ENCODE measurements at places on chromosomes 6 and 20.

DNA sequence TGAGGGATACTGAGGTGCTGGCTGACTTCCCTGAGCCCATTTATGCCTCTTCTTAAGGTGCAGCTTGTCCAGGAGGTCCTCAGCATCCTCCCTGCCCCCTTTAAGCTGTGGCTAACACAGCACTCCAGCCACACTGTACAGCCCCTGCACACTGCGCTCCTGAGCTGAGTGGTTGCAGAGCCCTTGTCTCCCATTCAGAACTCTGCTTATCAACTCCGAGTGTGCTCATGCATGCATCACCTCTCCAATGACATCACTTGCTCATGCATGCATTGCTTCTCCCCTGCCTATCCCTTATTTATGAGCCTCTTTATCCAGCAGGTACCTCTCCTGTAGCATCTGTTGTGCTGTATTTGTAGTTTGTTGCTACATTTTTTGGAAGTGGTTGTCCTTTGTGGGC lies 124.6 kb downstream of the AIG1 start:
- DNase-seq, result no peak

DNA sequence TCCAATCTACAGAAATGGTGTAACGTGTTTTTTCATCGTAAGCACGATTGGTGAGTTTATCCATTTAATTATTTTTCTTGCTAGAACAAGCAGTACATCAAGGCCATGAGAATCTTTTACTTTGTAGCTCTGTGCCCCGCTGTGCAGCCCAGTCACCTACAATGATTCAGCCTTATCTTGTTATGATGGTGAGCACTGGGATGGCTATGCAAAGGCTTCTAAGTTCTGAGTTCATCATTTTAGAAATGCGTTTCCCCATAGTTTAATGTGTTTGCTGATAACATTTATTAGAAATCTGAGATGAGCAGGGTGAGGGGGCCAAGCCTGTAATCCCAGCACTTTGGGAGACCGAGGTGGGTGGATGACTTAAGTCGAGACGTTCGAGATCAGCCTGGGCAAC lies 111.8 kb upstream of the QKI start:
- no peak for DNase-seq

DNA sequence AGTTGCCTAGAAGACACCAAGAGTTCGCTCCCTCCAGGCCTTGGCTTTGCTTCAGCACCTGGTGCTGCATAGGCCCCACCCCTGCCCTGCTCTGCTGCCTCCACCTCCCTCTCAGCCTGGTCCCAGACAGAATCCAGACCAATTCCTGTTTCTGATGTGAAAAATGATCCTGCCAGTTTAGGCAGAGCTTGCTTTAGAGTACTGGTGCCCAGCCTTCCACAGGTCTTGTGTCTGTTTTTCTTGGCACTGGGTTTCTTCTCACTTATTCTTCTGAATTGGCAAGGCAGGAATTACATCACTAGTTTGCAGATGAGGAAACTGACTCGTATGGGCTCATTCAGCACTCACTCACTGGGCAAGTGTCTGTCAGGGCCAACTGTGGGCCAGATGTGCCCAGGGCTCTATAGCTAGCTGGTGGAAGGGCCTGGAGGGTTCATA lies 53.0 kb downstream of the HLA-A start:
- no peak for DNase-seq

- no peak for DNase-seq
These were observed 41.8 kb downstream of the TFEB start for GRCh38 chr6:41693281-41694240.

- no peak for DNase-seq
These were observed 176.1 kb upstream of the PLN start for GRCh38 chr6:118371955-118372354.

GRCh38 chr6:116323863-116324262 lies 44.1 kb upstream of the TSPYL1 start:
- no peak for DNase-seq

GRCh38 chr6:22738194-22738593 lies 168.8 kb downstream of the HDGFL1 start:
- DNase-seq, result no peak

DNA sequence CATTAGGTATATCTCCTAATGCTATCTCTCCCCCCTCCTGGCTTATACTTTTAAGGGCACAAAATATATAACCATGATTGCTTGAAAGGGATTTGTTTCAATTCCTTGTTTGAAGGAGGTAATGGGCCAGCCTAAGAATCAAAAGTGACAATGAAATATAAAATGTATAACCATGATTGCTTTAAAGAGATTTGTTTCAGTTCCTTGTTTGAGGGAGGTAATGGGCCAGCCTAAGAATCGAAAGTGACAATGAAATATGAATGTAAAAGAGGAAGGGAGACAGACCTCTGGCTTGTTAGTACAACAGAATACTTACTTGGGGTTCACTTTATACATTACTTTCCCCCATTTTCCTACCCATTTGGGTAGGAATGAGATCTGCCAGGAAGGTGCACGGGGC lies 55.5 kb downstream of the FOXC1 start:
- no peak for DNase-seq

GRCh38 chr20:49646126-49646525 lies 67.6 kb downstream of the B4GALT5 start:
- DNase-seq, result no peak

GRCh38 chr20:32447136-32448027 lies 89.3 kb downstream of the ASXL1 start:
- DNase-seq, result no peak

- no peak for DNase-seq
These were observed 43.6 kb downstream of the ADTRP start for GRCh38 chr6:11734861-11735613.

- DNase-seq, result no peak
These were observed 20.4 kb upstream of the CTNNBL1 start for GRCh38 chr20:37673444-37673843.

GRCh38 chr20:19451923-19452295 lies 239.5 kb downstream of the SLC24A3 start:
- DNase-seq, result no peak

DNA sequence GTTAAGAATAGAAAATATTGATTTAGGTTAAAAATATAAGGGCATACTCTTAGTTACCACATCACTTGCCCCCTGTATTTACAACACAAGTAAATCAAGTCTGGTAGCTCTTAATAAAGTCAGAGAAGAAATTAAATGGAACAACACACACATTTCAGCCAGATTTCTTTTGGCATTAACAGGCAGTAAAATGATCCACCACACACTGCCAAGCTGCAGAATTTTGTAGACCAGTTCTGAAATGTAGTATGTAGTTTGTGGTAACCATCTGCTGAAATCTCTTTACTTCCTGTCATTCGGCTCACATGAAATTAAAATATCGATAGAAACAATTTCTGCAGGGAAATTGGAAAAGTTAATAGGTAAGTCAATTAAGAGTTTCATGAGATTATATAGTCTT lies 326.8 kb downstream of the KHDRBS2 start:
- DNase-seq, result no peak

DNA sequence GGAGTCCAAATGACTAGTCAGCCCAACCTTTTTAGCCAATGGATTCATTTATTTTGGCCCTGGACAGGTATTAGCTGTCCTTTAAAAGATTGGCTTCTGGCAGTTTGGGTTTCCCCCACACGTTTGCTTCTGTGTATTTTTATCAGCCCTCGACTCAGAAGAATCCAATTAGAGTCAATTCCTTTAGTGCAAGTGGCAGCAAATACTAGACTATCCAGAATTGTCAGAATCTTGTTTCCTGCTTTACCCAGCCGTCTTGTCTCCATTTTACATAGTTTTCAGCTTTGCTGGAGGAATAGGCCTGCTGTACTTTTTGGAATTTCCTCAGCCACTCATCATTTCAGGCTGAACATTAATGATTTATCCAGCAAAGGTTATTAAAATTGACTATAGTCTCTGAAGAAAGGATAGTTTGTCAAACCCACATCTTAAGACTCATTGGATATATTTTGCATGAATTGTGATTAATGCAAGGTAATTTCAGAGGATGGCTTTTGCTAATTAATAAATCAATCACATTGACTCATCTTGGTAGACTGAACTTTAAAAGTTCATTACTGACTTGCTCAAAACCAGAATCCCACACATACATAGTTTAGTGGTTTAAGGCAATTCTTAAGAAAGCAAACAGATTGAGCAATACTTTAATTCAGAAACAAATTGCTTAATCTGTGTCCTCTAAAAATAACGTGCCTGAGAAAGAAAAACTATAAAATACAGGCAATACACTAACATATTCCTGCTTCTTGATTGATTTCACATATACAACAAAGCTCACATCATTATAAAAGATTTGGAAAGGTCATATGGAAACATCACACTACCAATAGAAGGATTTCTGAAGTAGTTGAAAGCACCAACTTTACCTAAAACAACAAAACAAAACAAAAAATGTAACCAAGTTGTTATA lies 62.9 kb upstream of the ZNF217 start:
- no peak for DNase-seq

- no peak for DNase-seq
These were observed 10.8 kb downstream of the FNDC1 start for GRCh38 chr6:159180001-159180400.

GRCh38 chr6:126300126-126300525 lies 39.8 kb upstream of the CENPW start:
- no peak for DNase-seq

GRCh38 chr6:100671740-100672139 lies 207.0 kb upstream of the SIM1 start:
- no peak for DNase-seq

DNA sequence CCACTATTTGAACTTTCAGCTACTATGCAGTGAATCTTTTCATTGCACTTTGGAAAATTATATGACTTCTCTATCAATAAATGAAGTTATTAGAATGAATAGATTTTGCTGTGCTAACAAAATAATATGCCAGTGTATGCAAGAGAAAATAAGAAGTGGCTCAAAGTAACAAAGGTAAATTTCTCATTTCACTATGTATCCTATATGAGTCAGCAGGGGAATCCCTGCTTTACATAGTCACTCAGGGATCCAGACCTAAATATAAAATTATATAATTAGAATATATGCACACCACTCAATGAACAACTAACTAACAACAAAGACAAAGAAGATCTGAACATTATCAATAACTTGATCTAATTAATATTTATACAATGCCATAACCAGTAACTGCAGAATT lies 390.8 kb upstream of the IRAK1BP1 start:
- DNase-seq, result no peak

- DNase-seq, result no peak
These were observed 250.8 kb downstream of the LAMA2 start for GRCh38 chr6:129133770-129134192.

DNA sequence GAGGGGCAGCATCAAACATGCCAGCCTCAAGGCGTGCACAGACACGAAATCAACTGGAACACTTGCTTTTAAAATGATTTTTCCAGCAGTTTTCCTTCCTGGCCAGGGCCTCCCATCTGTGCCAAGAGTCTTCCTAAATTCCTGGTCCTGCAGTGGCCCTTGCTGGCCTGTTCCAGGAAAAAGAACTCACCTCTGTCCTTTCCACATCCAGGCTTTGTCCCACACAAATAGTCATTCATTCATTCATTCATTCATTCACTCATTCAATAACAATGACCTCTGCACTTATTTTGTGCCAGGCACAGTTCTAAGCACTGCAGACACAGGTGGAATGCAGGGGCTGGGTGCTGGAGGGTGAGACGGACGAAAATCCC lies 89.0 kb upstream of the CCDC167 start:
- DNase-seq, result no peak

GRCh38 chr6:155381673-155382337 lies 67.5 kb upstream of the TFB1M start:
- DNase-seq, result no peak

GRCh38 chr20:51434580-51435247 lies 107.8 kb downstream of the NFATC2 start:
- DNase-seq, result no peak

DNA sequence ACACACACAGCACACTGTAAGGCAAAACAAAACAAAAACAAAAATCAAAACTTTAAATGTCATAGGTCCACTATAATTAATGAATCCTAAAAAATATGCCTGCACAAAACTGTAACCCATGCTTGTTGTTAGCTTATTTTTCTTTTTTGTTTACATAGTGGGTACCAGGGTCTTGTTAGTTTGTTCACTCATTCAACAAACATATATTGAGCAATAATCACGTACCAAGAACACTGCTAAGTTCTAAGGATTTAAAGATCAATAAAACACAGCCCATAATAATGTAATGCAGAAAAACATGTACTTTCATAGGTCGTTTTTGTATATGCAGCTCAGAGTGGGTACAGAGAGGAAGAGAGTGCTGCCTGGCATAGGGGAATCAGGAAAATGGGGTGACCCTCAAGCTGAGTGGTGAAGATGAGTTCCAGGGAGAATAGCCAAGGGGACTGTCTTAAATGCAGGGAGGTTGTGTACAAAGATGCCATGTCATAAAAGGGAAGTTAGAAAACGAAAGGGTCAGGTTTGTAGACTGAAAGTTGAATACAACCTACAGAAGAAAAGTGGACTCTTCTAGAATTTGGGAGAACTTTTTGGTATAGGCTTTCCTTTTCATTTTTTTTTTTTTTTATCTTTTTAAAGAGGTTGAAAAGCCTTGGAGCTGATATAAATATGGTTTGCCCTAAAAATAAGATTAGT lies 113.3 kb upstream of the TBX18 start:
- DNase-seq, result no peak

DNA sequence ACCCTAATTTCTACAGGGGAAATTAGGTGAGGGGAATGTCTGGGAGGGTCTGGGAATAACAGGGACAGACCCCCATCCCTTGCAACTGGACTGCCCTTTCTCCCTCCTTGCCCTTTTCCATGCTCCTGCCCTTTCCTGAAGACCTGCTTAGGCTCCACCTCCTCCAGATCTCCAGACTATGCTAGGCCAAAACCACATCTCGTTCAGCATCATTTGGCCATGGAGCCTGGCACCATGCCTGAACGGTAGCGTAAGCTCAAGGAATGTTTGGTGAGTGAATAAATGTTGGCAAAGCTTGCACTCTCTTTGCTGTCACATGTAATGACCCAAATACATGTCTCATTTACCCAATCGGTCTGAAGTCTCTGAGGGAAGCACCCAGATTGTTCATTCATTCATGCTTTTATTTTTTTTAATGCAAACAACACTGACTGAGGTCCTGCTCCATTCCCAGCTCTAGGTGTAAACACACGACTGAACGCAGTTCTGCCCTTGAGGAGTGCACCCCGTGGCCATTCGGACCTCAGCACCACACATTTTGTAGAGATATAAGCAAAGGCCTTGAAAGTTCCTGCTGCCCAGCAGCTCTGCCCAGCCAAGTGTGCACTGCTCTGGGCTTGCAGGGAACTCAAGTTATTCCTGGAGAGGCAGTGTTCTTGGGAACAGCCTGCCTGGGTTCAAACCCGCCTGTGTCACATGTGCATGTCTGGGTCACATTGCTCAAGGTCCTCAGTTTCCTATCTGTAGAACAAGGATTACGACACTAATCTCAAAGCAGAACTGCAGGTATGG lies 1.1 kb upstream of the GRM4 start:
- no peak for DNase-seq

GRCh38 chr20:51660672-51661608 lies 107.2 kb downstream of the ATP9A start:
- DNase-seq, result peak; percentile 9

Data from activated T-cell treated with anti-CD3 and anti-CD28 coated beads, Interleukin-2, amount 50 U/mL, for 72 hours (primary cell).